ENCODE measurements at places on chromosomes 1 and 21. TPM values are rescaled to one million over a fixed set of nuclear protein-coding genes. Genes with fewer than 3 reads are reported as not detected.

The PDZK1 gene
- 169 TPM for polyA plus RNA-seq

The SPATA1 gene
- 1.8 TPM for polyA plus RNA-seq

The DSCAM gene
- polyA plus RNA-seq, result 0.09 TPM

The GNAT2 gene
- polyA plus RNA-seq, result not detected

The OR2L3 gene
- not detected for polyA plus RNA-seq

The GPR37L1 gene
- 0.16 TPM for polyA plus RNA-seq

The NBPF15 gene
- polyA plus RNA-seq, result 84.0 TPM

The TP73 gene
- polyA plus RNA-seq, result 0.47 TPM

GRCh38 chr1:226710501-226710900 is 28.6 kb downstream of the ITPKB start:
- no peak for DNase-seq

DNA sequence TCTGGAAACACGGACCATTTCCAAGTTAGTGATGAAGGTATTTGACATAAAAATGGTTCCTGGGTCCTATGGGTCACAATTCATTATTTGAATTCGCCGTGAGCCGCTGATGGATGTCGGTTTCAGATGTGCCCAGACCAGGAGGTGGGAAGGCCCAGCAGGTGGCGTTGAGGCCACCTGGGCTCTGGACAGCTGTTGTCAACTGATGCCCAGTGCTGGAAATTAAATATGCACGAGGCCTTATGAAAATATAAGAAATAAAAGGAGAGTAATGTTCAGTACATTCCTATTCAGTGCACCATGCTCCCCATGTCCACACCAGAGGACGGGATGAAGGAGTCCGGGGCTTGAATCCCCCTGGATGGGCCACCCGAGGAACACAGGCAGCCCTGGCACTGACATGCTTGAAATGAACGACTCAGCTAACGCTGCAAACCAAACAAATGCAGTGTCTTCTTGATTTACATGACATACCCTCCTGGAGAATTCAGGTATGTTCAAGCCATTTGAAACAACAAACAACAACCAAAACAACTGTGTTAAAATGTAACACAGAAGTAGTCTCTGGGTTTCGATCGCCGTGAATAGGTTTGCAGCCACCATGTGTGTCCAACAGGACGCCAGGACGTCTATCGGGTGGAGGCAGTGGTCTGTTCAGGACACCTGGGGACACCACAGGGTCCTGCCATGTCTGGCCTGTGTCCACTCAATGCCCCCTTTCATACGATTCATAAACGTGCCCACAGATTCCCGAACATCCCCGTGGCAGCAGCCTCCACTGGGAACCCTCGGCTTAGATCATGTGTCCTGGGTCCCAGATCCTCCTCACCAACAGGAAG is 6.1 kb downstream of the TFF3 start:
- no peak for DNase-seq

DNA sequence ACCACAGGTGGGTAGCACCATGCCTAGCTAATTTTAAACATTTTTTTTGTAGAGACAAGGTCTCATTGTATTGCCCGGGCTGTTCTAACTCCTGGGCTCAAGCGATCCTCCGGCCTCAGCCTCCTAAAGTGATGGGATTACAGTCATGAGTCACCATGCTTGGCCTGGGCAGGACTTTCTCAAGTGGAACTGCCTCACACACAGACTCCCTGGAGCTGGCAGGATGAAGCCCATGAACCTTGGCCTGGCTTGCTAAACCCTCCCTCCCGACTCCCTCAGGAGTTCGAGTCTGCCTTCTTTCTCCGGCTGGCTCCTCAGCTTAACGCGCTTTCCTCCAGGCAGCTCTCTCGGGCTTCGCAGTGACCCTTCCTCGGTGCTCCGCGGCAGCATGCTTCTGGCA is 7.7 kb upstream of the ECE1 start:
- no peak for DNase-seq

- no peak for DNase-seq
These were observed 7.6 kb upstream of the FLG2 start for GRCh38 chr1:152367436-152367835.

GRCh38 chr1:116393792-116394191 is 20.7 kb downstream of the ATP1A1 start:
- no peak for DNase-seq

- DNase-seq, result no peak
These were observed 53.6 kb downstream of the WNT9A start for GRCh38 chr1:227893949-227894721.

DNA sequence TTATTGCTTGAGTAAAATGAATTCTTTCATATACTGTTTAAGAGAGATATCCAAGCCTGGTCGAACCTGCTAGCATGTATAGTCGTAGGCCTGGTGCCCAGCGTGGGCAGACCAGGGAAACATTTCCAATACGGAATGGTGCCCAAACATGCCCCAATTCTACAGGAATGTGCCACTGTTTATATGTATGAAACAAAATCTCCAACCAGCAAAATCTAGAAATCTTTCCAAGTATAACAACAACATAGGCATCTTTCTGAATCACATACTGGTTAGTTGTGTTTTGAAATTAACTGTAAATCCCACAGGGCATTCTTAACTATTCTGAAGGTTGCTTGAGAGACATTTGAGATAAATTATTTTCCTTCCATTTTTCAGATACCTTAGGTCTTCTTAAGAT is 17.0 kb upstream of the ABCD3 start:
- DNase-seq, result no peak

- DNase-seq, result no peak
These were observed 7.2 kb downstream of the ARF1 start for GRCh38 chr1:228089519-228090380.

GRCh38 chr1:113834716-113835115 is 22.4 kb upstream of the RSBN1 start:
- no peak for DNase-seq

DNA sequence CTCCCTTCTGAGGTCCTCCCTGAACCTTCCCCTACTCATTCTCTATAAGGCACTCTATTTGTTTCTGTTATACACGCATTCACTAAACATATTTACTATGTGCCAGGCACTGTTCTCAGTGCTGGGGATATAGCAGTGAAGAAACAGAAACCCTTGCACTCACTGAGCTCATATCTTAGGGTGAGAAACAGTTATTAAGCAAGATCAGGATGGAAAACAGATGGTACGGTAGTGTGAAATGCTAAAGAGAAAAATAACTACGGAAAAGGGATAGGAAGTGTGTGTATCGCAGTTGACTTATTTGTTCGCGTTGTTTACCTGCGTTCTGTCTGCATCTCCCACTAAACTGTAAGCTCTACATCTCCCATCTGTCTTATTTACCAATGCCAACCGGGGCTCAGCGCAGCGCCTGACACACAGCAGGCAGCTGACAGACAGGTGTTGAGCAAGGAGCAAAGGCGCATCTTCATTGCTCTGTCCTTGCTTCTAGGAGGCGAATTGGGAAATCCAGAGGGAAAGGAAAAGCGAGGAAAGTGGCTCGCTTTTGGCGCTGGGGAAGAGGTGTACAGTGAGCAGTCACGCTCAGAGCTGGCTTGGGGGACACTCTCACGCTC is 572 bp downstream of the CYB5RL start:
- no peak for DNase-seq

DNA sequence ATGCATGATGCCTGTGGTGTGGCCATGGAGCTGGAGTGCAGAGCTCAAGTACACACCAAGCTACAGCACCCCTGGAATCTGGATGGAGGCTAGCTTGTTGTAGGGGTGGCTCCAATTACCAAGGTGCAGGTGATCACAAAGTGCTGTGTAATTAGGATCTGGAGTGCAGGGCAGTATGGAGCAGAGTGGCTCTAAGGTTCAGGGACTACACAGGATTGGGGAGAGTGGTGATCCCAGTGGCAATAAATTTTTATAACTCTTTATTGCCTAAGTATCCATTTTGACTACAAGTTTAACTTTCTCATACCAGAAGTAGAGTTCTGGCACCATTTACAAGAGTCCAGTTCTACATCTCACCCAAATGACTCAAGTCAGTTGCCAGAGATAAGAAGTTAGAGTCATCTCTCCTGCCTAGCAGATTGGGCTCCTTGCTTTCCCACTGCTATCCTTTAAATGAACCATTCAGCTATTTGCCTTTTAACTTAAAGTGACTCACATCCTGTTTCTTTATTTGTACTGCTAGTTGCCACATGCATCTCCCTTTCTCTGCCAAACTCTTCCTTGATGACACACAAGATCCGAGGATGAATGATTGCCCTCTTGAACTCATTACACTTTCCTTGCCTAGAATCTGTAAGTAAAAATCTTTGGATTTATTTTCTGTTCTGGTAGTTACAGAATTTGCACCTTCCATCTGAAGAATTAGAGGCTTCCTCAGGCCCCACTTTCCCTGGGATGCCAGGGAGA is 427.2 kb downstream of the KCNT2 start:
- no peak for DNase-seq

- no peak for DNase-seq
These were observed 499.6 kb upstream of the C1orf87 start for GRCh38 chr1:60573121-60573520.

DNA sequence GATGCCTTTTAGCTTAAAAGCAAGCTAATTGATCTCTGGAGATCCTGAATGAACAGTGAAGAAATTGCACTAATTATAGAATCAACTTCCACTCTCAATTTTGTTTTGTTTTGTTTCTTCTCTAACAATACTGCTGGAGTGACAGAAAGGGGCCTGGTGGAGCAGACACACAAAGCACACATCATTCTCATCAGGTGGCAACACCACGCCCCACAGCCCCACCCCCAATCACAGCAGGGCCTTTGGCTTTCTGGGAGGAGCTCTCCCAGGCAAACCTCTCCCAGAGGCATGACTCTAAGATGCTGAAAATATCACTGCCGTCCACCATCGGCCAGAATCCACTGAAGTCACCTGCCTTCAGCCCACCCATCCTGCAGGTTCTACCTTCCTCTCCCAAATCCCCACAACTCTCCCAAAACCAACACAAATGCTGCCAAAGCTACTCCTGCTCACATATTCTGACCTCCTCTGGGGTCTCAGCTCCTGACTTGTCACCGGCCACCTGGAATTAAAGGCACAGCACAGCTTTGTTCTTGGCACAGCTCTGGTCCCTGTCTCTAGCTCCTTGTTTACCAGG is 120.7 kb downstream of the GRIK3 start:
- no peak for DNase-seq

DNA sequence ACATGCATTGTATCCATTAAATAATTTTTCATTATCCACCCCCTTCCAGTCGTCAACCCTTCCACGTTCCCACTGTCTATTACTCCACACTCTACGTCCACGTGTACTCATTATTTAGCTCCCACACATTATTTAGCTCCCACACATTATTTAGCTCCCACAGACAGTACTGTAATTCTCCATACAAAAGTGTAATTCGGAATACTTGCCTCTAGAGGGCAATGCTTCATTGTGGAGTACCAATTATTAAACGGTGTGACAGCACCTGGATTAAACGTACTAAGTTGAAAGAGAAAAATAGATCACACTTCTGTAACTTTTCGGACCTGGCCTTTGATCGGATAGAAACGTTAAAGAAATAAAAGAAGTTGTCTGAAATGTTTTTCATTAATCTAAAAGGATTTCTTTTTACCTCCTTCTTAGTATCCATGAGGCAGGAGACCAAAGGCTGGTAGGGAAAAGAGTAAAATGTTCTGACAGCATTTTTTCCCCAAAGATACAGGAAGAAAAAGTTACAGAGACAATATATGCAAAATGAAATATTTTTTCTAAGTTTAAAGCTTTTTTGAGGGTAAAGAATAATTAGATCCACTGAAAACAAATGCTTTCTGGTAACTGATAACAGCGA is 99.2 kb downstream of the LHX8 start:
- DNase-seq, result no peak

DNA sequence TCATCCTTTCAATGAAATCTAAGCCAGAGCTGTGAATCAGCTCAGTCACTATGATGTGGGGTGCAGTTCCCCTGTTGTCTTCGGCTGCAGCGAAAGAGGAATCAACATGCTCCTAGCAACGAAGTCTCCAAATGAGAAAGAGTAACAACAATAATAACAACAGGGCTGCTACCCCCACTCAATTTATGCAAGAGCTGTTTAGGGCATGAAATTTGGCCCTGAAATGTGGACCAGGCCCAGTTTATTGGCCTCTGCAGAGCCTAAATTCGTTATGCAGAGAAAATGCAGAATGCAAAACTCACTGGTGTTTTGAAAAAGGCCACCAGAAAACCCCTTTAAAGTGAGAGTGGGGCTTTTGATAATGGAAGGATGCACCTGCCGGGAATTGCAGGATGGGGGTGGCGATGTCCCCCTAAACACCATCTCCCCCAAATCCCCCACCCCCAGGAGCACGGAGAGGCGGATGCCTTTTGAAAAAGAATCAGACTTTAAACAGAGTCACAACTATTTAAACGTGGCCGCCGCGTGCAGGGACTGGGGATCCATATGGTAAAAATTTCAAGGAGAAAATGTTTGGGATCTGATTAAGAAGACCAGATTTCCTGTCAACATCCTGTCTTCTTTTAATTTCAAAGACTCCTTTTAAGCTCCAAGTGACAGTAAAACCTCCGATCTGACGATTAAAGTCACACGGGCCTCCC is 1.9 kb downstream of the RUNX3 start:
- no peak for DNase-seq

GRCh38 chr1:54287176-54287650 is 87.2 kb downstream of the MRPL37 start:
- peak; percentile 70 for DNase-seq

DNA sequence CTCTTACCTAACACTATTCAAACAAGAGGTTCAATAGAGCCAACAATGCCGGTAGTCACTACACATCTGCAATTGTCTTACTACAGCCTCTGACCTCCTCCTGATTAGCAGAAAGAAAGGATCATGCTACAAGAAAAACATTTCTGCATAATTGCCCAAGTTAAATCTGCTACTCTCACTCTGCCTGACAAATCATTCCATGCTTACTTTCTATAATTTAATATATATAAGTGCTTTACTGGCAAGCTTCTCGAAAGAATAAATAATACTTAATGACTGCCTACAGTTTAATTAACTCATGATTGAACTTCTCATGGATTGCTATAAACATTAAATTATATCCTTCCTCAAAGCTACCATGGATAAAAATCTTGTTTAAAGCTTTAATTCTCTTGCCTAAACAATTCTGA is 156.0 kb downstream of the SLC45A1 start:
- DNase-seq, result no peak

GRCh38 chr1:78678324-78678723 is 28.7 kb downstream of the IFI44 start:
- DNase-seq, result no peak

GRCh38 chr1:68181165-68181556 is 51.2 kb downstream of the WLS start:
- no peak for DNase-seq

- DNase-seq, result no peak
These were observed 160.0 kb downstream of the SEC16B start for GRCh38 chr1:177809819-177810218.

DNA sequence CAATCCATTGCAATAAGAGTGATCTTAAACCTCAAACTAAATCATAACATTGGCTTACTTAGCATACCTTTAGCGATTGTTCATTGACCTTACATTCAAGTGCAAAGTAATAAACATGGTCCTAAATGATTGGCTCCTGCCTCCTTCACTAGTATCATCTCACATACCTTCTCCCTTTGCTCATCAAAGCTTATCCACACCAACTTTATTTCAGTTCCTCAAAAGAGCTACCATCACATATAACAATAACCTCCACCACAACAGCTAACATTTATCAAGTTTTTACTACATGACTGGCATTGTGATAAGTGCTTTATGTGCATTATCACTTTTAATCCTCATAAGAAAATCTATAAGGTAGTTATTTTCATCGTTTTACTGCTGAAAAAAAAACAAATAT is 198.8 kb downstream of the COL24A1 start:
- DNase-seq, result no peak

All from left renal pelvis (tissue), 4 donors.